NCI-H226 (cell line): ENCODE measurements at places on chromosomes 1 and 21.

DNA sequence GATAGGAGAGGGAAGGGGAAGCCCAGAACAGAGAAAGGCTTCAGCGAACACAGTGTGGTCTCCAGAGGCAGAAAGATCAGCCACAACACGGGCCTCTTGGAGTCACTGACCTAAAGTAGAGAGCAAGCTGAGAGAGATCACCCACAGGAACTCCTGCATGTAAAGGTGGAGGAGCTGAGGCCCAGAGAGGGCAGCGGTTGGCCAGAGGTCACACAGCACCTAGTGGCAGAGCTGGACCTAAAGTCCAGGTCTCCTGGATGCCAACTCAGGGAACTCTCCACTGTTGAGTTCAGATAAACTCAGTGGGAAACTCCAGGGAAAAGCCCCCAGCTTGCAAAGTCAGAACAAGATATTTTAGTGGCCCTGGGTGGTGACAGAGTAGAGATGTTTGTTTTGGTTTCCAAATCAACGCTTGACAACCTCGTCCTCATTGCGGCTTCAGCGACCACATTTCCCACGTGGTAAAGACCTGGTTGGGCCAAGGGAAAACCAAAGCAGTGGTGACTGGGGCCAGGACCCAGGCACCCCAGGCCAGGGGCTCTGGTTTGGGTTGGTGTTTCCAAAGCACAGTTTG, 4.6 kb downstream of the IFFO2 start:
- DNase-seq = no peak

DNA sequence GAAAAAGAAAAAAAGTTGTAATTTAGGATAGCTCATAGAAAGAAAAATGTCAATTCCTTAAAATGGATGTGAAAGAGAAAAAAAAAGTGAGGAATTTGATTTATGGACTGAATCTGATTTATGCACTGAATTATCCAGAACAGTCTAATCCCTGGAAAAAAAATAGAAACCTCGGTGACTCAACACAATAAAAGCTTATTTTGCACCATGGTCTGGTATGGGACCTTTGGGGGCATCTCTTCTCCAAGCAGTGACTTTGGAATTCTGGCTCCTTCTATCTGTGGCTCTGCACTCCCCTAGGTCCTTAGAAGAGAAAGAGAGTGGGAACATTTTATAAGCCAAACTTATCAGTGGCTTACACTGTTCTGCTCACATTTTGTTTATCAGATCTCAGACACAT, 471.7 kb upstream of the B3GALT2 start:
- DNase-seq = no peak

GRCh38 chr21:32249511-32250280, 29.2 kb downstream of the MIS18A start:
- DNase-seq = no peak

DNA sequence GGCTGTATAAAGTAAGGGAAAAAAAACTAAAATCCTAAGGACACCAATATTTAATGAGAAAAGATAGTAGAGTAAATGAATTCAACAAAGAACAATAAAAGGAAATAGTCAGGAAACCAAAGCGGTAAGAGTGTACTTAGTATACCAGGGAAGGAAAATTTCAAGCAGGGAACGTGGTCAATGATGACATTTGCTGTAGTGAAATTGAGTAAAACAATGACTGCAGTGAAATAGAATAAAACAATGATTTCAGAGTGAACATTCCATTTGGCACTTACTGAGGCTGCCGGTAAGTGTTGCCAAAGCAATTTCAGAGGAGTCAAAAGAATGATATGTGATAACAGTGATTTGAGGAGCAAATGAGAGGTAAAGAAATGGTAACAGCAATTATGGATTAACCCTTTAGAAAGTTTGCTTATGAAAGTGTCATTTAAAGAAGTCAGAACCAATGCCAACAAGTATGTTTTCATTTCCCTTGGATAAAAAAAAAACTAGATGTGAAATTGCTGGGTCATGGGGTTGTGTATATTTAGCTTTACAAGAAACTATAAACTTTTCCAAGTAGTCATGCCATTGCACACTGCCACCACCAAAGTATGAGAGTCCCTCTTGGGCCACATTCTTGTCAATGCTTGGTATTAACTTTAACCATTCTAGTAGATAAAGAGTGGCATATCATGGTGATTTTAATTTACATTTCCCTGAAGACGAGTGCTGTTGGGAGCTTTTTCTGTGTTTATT, 50.5 kb downstream of the VCAM1 start:
- DNase-seq = no peak

- no peak for DNase-seq
Observed at GRCh38 chr1:201329801-201330200, 46.5 kb downstream of the PKP1 start.

- no peak for DNase-seq
Observed at GRCh38 chr1:198699167-198700015, 60.6 kb downstream of the PTPRC start.
